Upper lobe of right lung (tissue), 1 donor: ENCODE measurements at places on chromosomes 12 and 14.

DNA sequence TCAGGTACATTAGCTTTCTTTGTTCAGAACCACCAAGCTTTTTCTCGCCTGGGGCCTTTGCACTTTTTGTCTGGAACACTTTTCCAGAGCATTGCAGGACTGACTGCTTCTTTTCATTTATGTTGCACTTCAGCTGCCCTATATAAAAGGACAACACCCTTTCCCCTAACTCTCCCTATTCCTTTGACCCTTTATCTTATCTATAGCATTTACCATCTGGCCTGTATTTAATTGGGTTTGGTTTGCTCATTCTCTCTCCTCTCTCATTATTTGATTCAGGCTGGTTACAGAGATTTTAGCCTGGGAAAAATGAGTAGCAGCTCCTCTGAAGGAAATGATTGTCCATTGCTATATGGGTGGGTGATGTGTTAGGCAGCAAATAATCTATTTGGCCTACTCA, 165.4 kb downstream of the KICS2 start:
- DNase-seq, result no peak

DNA sequence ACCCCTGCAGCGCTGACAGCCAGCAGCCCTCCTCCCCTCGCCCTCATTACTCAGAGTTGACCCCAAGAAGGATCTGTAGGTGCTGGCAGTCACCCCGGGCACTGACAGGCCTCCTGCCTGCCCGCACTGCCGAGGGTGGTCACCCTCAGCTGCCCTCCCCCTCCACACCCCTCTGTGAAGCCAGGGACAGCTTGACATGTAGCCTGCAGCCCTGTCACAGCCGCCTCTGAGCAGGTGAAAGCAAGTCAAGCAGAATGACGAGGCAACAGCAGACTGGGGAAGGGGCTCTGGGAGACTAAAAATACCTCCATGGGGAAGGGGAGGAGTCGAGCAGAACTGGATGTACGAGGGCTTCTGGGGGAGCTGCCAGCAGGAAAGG, 178.1 kb downstream of the DPF3 start:
- no peak for DNase-seq

DNA sequence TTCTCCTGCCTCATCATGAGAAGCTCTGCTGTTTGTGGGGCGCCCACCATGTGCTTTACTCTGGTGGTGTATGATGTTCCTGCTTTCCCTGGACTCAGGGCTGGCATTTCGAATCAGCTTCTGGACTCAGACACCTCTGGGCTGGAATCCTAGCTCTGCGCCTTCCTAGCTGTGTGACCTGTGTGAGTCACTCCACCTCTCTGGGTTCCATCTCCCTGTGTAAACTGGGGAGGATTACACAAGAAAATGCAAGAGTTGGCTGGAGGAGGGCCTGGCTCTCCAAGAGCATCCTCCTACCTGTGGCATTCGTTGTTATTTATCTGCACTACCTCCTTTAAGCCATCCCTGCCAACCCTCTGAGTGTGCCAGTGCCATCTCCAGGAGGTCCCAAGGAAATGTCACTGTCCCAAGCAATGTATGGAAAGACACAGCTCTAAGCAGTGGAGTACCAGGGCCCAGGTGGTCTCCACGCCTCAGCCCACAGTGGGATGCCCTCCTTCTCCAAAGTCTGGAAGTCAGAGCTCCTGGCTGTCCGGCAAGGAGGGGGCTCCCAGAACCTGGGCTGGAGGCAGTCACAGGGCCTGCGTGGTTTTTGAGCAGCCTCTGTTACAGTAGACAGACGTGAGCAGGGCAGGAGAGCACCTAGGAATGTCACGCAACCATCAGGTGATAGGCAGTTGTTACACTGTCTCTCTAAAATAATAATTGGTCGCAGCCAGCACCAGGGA, 7.3 kb upstream of the TNFAIP2 start:
- DNase-seq, result no peak

DNA sequence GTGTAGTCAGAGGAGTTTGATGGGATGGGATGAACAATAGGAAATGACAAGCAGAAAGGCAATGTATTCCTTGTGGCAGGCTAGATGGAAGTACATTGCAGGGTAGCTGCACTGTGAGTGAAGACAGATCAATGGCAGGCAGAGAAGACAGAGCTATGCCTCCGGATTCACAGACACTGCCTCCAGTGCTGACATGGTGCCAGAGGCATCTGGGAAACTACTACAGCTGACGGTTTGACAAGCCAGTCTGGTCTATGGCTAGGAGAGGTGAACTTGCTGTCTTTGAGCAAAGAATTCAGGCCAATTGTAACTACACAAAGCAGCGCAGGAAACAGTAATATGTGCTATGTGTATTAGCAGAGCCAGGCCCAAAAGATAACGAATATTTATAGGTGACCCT, 193.5 kb downstream of the DIO2 start:
- no peak for DNase-seq
